EH (cell line): ENCODE measurements at places on chromosomes 7 and 10.

GRCh38 chr7:50983850-50984249 lies 201.2 kb upstream of the GRB10 start:
- no peak for DNase-seq

DNA sequence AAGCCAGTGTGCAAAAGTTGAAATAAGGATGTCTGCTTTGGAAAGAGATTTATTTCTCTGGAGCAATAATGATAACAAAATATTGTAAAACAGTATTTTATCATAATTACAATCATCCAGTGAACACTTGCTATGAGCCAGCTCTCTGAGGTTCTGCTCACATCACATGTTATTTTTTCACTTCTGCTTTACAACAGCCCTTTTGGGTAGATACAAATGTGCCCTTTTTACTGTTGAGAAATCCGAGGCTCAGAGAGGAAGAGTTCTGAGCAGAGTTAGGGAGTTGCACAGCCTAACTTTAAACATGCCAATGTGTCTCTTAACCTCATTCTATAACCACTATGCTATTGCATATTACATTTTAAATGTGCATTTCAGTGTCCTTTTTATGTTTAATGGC lies 232.6 kb upstream of the CDC14C start:
- DNase-seq = no peak

- peak; percentile 98 for DNase-seq
Observed at GRCh38 chr7:112481833-112482670, 1.3 kb downstream of the LSMEM1 start.

DNA sequence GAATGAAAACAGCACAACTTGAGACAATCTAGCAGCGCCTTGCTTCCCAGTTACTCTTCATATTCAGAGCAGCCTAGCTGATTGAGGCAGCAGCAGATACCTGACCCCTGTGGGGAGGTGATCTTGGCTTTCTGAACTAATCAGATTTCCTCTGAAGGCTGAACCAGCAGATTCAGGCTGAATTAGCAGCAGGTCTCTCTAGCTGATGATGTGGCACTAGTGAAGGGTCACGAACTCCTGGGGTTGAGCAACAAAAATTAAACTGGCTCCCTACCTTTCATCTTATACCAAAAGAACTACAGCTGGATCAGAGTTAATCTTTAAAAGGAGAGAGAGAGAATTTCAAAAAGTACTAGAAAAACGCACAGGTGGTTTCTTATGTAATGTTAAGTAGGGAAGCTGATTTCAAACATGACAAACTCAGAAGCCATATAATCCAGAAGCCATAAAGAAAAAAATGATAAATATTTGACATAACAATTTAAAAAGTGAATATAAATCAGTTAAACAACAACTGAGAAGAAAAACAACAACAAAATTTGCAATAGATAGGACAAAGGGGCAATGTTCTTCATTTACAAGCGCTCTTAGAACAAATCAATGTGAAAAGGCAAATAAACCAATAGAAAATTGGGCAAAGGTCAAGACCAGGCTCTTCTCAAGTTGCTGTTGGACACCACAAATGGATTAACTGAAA lies 13.5 kb downstream of the SLC25A13 start:
- DNase-seq = no peak
